ENCODE measurements at places on chromosomes 5 and 9.

DNA sequence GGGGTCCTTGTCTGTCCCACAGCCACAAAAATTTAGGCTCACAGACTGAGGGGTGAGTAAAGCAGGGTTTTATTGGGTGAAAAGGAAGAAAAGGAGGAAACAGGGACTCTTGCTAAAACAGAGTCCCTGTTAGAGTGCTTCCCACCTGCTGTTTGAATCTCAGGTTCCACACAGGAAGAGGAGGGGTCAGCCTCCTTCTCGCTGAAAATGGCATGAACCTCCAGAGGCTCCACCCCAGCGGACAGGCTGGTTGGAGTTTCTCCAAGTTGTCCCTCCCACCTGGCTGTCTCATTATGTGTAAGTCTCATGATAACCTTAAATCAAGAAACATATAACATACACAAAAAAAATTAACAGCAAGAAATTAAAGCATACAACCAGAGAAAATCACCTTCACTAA lies 28.3 kb upstream of the UHRF2 start:
- no peak for DNase-seq

- no peak for DNase-seq
Observed at GRCh38 chr5:4758996-4759395, 381.1 kb upstream of the ADAMTS16 start.

- DNase-seq, result no peak
Observed at GRCh38 chr9:128182893-128183588, 8.3 kb downstream of the CIZ1 start.

- no peak for DNase-seq
Observed at GRCh38 chr9:128457207-128457606, 1.4 kb downstream of the ODF2 start.

DNA sequence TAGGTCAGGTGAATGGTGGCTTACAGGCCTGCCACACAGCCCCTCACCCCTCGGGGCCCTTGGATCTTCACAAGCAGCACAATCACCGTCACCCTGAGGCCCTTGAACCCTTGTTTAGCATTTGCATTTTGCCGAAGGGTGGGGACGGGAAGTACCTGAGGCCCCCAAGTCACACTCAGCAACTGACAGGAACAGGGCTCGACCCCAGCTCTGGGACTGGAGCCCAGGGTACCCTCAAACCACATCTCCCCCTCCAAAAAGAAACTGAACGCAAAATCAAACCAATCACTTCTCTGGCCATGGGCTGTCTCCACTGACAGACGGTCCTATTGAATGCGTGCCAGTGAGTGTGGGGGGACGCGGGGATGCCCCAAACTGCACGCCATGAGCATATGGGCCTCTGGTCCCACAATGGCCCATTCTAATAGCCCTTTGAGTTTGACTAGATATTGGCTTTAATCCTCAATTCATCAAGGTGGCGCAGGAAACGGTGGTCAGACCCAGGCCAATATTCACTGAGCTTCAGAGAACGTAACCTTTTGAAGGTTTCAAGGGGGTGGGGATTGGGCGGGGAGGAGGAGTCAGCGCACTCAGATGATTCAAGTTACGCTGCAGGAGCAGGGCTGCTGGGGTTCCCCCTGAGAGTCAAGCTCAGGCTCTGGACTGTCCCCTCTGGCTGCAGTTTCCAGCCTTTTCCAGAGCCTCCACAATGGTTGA lies 176.0 kb downstream of the DAB2IP start:
- no peak for DNase-seq

DNA sequence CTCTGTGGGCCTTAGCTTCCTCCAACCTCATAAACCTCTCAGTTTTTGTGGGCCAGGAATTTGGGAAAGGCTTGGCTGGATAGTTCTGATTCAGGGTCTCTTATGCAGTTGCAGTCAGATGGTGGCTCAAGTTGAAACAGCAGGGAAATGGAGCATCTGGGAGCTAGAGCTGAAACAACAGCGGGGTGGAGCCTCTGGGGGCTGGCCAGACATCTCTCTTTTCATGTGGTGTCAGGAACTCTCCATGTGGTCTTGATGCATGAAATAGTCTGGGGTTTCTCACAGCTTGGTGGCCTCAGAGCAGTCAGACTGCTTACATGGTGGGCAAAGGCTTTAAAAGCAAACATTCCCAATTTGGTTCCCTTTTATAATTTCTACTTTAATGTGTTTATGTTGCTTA lies 13.5 kb downstream of the ZNF346 start:
- no peak for DNase-seq

DNA sequence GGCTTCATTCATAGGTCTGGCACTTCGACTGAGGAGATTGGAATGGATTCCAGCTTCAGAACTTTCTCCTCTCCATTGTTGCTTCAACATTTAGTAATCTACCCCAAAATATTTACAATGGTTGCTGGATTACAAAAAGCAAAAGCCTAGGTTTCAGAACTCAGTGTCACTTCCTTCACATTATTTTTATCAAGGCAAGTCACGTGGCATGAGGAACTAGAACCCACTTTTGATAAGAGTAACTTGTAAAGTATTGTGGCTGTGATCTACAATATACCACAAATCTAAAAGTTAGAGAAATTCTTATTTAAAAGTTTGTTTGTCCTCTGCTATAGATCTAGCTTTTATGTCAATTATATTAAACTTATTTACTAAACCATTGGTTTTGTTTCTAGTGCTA lies 39.7 kb upstream of the ANKDD1B start:
- no peak for DNase-seq

GRCh38 chr5:173187054-173187743 lies 42.9 kb downstream of the BNIP1 start:
- no peak for DNase-seq

DNA sequence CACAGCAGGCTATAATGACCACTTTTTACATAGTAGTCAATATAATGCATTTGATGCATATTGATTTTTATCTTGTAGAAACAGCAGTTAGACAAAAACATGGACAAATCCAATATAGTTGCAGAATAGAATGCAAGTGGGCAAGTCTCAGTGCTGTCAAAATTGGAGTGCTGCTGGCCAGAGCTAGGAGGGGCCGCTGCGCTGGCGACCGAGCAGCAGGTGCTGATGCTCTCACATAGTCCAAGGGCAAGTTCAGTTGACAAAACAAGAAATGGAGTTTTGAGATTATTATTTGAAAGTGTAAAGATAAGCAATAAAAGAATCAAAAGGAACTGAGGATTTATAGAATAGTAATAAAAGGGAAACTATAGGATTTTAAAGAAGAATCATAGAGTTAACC lies 60.6 kb upstream of the CDK20 start:
- DNase-seq, result no peak

DNA sequence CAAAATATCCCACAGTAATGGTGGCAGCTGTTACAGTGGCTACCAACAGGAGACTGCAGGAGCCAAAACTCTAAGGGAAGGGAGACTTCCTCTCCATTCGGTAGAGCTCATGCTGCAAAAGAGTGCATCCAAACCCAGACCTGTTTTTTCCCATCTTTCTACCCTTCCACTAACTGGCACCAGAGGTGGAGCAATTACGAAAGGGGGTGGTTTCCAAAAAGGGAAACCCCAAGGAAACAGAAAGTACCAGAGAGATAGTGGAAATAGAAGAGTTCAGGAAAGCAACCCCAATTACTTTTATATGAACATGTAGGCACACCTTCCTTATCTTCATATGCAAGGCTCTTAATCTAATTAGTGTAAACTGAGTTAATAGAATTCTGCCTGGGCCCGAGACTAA lies 7.3 kb upstream of the WDR41 start:
- DNase-seq, result no peak
